ENCODE measurements at places on chromosomes 3 and 15. TPM values are rescaled to one million over a fixed set of nuclear protein-coding genes. Genes with fewer than 3 reads are reported as not detected.
A peak's percentile ranks its signal among the peaks of the same experiment; 100 is the strongest.

GRCh38 chr15:77139312-77139711 is 68.4 kb upstream of the TSPAN3 start:
- no peak for DNase-seq

DNA sequence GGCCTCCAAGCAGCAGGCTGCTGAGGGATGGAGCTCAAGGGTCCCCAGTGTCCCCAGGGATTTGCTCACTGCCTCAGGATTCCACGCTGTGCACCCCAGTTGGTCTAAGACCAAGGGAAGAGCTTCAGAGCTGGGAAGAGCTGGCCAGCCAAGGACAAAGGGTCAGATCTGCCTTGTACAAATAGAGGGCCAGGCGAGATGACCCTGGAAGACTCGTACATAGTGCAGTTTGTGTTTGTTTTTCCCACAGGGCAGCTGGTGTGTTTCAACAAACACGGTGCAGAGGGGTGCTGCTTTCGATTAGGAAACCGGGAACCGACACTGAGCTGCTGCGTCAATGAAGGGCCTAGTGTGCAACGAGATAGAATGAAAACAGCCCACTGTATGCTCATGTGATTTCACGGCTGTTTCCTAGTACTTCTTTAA is 56.1 kb upstream of the TRPM1 start:
- no peak for DNase-seq

- DNase-seq = no peak
These were observed 45.2 kb downstream of the ATP2B2 start for GRCh38 chr3:10459954-10460754.

- DNase-seq = no peak
These were observed 6.7 kb upstream of the TM4SF1 start for GRCh38 chr3:149384167-149384566.

GRCh38 chr15:34241376-34242330 is 16.8 kb downstream of the EMC4 start:
- no peak for DNase-seq

- peak; percentile 78 for DNase-seq
These were observed 162.9 kb downstream of the ITPR1 start for GRCh38 chr3:4656059-4656458.

- no peak for DNase-seq
These were observed 95.3 kb downstream of the SLC9A9 start for GRCh38 chr3:143753006-143753405.

DNA sequence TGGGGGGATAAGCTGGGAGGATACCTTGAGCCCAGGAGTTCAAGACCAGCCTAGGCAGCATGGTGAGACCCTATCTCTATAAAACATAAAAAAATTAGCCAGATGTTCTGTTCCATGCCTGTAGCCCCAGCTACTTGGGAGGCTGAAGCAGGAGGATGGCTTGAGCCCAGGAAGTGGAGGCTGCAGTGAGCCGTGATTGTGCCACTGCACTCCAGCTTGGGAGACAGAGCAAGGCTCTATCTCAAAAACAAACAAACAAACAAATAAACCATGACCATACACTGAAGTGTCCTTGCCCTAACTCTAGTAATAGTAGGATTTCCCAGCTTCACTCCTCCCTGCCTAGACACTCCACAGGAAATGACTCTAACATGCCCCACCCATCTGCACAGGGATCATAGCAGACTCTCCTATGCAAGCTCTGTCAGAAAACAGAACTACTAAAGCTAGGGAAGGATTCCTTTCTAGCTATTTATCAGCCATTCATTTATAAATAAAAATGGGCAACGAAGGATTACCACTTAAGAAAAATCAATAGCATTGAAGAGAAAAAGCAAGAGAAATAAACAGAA is 4.6 kb downstream of the ERICH6 start:
- no peak for DNase-seq

GRCh38 chr15:85583442-85583841 is 203.0 kb downstream of the AKAP13 start:
- DNase-seq = no peak

GRCh38 chr3:127426444-127427153 is 138.8 kb upstream of the PRR20G start:
- no peak for DNase-seq

GRCh38 chr3:187623285-187623814 is 46.8 kb downstream of the SST start:
- DNase-seq = no peak

- peak; percentile 51 for DNase-seq
These were observed 7.6 kb downstream of the SELENOS start for GRCh38 chr15:101269479-101270223.

GRCh38 chr3:59258550-59259260 is 208.9 kb upstream of the CFAP20DC start:
- DNase-seq = no peak

GRCh38 chr3:9439331-9439730 is 41.9 kb downstream of the SETD5 start:
- no peak for DNase-seq

GRCh38 chr15:66852064-66852905 is 150.2 kb downstream of the SMAD6 start:
- peak; percentile 61 for DNase-seq

- no peak for DNase-seq
These were observed 62.8 kb downstream of the CHD2 start for GRCh38 chr15:92962914-92963313.

DNA sequence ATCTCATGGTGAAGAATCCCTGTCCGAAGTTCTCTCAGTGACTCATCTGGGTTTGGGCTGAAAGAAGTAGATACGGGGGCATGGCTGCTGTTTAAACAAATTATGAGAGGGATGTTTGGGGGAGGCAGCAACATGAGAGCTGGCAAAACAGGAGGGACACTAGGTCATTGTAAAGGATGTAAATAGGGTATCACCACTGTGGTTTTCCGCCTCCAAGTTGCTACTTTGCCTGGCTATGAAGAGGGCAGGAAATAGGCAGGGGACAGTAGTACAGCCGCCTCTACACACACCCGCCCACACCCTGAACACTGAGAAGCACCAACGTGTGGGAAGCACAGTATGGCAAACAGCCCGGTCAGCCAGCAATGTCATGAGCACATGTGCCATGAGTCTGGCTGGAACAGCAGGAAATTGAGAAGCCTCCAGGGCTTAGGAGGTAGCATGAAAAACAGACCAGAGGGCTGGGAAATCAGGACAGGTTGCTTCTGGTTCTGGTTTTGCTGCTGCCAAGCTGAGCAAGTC is 17.1 kb downstream of the HEXA start:
- DNase-seq = peak; percentile 66

GRCh38 chr15:55816017-55816416 is 73.1 kb upstream of the PRTG start:
- DNase-seq = no peak

GRCh38 chr3:24520976-24521419 is 26.3 kb upstream of the THRB start:
- no peak for DNase-seq

DNA sequence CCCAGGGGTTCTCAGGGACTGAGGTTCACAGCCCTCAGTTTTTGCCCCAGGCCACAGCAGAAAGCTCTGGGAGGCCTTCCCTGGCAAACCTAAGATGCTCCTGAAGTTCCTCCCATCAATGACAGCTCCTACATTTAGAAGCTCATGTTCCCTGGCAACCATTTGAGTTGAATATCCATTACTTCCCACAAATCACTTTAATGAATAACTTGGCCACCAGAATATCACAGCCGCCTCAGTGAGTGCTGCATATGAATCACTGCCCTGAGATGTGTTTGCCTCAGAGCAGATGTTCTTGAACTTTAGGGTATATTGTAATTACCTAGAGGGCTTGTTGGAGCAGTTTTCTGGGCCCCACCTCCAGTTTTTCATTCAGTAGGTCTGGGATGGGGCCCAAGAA is 27.4 kb downstream of the SLCO2A1 start:
- no peak for DNase-seq

The CGNL1 gene
- 38.1 TPM for total RNA-seq

The TF gene
- 40.6 TPM for total RNA-seq

The MAGI1 gene
- total RNA-seq = 64.6 TPM

The SUCNR1 gene
- 2.5 TPM for total RNA-seq

The METTL6 gene
- total RNA-seq = 21.5 TPM

The KLHL40 gene
- total RNA-seq = 0.13 TPM

The TJP1 gene
- 465 TPM for total RNA-seq

The BLM gene
- total RNA-seq = 0.85 TPM

Measured in sciatic nerve (tissue), 2 donors.